SIG-M5 (cell line): ENCODE measurements at places on chromosomes 7 and 10.

GRCh38 chr10:6095810-6096570 is 7.2 kb downstream of the RBM17 start:
- DNase-seq: no peak

GRCh38 chr10:28381466-28381865 is 78.6 kb upstream of the MPP7 start:
- no peak for DNase-seq

DNA sequence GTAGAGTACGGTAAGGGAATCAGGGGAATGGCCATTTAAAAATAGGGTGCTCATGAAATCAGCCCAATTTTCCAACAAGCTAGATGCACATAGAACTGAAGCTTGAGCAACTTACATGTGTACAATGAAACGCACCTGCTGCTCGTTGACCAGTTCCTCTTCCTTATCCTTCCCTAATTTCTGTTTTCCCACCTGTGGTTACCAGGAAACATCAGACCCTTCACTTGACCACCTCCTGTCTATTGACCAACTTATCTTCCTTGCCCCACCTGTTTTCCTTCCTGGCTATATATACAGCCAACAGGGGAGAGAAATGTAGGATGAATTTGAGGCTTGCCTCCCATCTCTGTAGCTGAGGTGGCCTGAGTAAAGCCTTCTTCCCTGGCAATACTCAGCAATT is 37.8 kb upstream of the RAPGEF5 start:
- no peak for DNase-seq

GRCh38 chr10:44387853-44388251 is 3.0 kb upstream of the CXCL12 start:
- DNase-seq: no peak

DNA sequence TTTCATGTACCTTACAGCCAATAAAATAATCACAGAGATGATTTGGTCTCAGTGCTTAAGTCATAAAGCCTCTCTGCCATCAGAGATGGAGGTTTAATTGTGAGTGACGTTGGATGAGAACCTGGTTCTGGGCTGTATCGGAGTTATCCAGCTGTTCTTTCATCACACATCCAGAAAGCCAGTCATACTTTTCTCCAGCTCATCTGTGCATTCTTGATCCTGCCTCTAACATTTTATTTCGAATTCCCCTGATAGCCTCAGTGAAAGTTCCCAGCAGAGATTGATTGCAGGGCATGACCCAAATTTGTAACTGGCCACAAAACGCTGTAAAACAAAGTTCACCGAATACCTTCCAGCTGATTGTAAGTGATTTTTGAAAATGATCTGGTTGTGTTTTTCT is 212.6 kb upstream of the HABP2 start:
- DNase-seq: no peak

- DNase-seq: no peak
These were observed 118.7 kb downstream of the EXOC4 start for GRCh38 chr7:133371616-133372015.

DNA sequence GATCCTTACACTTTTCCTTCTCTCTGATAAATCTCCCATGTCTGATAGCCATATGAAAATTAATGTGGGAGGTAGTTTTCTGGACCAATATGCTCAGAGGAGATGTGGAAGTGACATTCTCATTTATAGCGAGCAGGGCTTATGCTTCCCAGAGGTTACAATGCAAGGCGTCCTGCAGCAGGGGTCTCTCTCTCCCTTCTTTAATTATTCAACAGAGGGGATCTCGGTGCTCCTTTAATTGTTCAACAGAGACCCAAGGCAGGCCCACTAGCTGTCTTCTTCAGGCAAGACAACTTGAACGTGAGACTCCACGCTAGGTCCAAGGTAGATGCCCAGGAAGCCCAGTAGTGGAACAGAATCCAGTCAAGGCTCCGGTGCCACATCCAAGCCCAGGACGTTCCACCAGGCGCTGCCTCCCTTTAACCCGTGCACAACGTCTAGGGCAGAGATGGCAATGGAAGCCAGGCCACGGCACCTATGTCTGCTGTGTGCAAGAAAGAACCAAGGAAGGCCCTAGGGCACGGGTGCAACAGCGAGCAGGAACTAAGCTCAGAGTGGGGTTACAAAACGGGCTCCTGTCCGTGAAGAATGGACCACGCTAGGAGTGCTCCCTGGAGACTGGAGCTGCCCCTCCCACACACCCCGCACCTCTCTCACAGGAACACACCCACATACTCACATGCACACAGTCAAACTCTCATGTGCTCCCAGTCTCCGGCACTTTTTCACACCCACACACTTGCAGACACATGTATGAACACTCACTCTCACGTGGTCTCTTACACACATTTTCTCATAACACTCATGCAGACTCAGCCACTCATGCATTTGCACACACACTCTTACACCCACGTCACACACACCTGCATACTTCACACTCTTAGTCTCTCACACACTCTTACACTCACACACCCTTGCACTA is 230.4 kb downstream of the TNS3 start:
- no peak for DNase-seq

DNA sequence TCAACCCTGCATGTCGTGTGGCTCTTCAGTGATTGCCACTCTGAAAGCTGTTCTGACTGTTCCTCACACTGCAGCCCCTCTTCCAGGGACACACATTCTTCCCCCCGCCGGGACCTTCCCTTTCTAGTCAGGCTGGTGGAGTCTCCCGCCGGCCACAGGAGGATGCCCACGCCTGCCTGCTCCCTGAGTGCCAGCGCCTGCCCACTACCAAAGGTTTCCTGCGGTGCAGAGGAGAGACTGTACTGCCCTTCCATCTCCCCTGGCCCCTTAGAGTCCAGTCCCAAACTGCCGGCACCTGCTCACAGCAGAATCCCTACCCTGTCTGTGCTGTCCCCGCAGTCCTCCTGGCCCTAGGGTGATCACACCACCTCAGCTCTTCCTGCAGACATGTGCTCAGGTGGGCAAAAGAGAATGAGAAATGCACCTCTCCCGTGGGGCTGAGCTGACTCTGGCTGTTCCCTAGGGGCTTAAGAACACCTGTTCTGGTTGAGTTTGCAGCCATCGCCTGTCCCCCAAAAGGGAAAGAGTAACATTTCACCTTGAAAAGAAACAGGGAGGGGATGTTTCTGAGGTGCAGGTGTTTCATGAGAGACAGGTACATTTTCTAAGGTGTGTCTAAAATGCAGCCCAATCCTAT is 1.4 kb downstream of the PODXL start:
- DNase-seq: no peak

GRCh38 chr7:5435291-5436002 is 11.8 kb upstream of the TNRC18 start:
- no peak for DNase-seq

GRCh38 chr7:31074403-31075085 is 22.4 kb downstream of the ADCYAP1R1 start:
- no peak for DNase-seq

DNA sequence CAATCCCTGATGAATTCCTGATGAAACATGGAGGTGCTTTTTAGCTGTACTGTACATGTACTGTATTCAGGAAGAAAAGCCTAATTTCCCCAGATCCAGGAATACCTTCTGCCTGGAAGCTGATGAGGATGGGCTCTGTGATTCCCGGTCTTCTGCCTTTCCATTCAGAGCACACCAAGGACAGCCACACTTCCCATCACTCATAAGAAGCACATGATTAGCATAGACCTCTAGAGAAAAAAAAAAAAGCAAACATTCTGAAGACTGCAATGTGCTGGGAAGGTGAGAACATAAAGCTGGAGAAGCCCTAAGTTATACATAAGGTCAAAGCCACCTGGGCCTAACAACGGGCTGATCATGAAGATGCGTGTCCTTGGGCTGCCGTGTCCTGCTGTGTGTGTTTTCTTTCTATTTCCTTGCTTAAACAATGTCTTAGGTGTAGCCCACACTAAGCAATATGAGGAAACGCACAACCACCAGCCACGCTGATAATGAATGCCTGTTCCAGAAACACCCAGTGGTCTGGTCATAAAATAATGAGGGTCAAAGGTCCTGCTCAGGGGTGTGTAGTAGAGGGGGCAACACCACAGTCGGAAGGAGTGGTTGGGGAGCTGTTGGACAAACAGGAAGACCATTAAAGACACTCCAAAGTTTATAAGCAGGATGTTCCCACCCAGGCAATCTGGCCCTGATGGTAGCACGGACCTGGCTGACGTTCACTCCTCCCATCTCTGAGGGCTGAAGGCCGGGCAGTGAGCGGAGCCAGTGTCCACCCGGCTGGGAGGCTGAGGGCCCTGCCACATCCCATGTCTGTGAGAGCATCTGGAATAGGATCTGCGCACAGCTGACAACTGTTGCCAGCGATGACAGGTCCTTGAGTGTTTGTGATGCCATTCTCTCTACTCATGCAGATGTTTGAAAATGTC is 7.9 kb downstream of the PKD1L1 start:
- DNase-seq: no peak

GRCh38 chr7:121337398-121337797 is 8.6 kb downstream of the WNT16 start:
- DNase-seq: no peak

DNA sequence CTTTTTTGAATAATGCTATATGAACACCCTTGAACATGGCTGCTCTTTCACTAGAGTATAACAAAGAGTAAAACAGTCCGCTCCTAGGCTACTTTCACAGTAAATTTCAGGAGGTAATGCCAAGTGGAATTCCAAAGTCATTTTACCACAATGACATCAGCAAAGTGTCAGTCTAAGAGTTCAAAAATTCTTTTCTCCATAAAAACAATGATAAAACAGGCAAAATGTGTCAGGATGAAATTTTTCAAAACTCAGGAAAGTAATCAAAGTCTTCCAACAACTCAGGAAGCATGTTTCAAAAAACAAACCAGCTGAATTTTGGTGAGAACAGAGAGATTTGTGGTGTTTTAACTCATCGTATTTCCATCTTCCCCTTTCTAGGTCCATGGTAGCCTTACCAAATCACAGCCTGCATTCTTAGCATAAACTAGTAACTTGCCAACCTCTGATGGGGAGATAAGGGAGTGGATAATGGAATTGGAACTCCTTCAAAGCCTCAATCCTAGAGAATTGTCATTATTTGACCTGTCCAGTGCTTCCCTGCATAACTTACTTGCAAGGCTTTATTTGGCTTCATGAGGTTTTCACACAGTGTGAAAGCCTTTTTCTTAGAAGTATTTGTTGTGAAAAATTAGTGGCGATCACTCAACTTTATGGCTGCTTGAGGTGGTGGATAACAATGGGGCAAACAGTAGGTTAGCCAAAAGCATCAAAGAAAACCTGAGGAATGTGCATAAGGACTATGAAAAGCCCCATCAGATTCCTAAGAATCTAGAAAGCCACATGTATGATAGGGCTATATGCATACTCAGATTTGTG is 302.7 kb downstream of the HDAC9 start:
- DNase-seq: no peak

GRCh38 chr7:2974093-2974819 is 69.4 kb downstream of the CARD11 start:
- no peak for DNase-seq

DNA sequence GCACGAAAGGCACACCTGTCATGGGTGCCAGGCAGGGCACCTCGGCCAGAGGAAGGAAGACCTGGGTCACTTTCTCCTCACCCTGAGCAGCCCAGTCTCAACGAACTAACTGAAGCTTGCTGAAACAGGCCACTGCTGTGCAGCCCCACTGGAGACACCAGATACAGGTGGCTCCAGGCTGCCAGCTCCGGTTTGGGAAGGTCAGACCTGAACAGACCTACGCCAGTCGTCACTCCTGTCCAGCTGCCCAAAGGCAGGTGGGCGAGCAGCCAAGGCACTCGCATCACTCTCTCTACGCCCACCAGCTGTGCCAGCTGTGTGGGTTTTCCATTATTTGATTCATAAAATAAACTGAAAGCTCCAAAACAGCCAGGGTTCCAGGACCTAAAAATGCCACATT is 256.1 kb downstream of the ZMYND11 start:
- no peak for DNase-seq

GRCh38 chr7:121575194-121575765 is 179.2 kb upstream of the FAM3C start:
- no peak for DNase-seq

DNA sequence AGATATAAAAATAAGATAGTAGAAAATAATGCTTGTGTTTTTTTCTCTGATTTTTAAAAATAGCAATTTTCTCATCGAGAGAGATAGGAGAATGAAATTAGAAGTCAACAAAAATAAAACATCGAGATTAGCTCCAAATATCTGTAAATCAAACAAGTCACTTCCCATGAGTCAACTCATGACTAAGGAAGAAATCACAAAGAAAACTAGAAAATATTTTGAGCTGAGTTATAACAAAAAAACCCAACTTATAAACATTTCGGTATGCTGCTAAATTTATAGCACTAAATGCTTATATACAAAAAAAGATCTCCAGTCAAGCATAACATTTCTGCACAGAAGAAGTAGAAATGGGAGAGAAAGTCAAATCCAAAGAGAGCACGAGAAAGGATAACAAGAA is 140.1 kb downstream of the ITGA8 start:
- DNase-seq: no peak
